Stimulated activated CD8-positive, alpha-beta memory T cell treated with anti-CD3 and anti-CD28 coated beads, Interleukin-15, amount 100 ng/mL, for 1 hour (primary cell): ENCODE measurements at places on chromosomes 3 and 15.

DNA sequence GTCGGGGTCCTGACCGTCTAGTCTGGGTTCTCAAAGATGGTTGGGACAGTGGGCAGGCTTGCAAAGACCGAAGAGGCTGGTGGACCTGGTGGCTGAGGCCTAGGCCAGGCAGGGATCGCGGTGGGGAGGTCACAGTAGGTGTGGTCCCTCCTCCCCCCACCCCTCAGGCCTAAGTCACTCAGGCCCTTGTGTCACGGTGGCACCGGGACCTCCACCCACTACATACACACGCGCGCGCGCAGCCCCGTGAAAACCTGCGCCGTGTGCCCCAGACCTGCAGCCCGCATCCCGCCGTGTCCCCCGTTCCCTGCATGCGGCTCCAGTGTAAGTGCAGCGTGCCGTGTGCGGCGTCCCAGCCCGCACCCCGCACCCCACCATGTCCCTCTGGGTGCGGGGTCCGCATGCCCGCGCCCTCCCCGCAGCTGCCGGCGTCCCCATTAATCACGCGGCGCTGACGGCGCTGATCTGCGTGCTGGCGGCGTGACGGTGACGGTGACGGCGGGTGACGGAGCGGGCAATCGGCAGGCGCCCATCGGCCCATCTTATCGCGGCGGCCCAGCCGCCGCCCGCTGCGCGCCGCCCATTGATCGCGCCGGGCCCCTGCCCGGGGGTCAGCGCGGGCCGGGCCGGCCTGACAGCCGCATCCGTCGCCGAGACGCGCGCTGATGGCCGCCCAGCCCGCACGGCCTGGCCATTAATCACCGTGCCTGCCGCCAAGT lies 24.4 kb downstream of the SEC61A1 start:
- DNase-seq: no peak

GRCh38 chr15:32987067-32987466 lies 207.4 kb downstream of the FMN1 start:
- no peak for DNase-seq

GRCh38 chr3:72473156-72473555 lies 375.1 kb downstream of the SHQ1 start:
- DNase-seq: no peak

- DNase-seq: no peak
Measured at GRCh38 chr3:106206146-106206545, 337.3 kb upstream of the CBLB start.

DNA sequence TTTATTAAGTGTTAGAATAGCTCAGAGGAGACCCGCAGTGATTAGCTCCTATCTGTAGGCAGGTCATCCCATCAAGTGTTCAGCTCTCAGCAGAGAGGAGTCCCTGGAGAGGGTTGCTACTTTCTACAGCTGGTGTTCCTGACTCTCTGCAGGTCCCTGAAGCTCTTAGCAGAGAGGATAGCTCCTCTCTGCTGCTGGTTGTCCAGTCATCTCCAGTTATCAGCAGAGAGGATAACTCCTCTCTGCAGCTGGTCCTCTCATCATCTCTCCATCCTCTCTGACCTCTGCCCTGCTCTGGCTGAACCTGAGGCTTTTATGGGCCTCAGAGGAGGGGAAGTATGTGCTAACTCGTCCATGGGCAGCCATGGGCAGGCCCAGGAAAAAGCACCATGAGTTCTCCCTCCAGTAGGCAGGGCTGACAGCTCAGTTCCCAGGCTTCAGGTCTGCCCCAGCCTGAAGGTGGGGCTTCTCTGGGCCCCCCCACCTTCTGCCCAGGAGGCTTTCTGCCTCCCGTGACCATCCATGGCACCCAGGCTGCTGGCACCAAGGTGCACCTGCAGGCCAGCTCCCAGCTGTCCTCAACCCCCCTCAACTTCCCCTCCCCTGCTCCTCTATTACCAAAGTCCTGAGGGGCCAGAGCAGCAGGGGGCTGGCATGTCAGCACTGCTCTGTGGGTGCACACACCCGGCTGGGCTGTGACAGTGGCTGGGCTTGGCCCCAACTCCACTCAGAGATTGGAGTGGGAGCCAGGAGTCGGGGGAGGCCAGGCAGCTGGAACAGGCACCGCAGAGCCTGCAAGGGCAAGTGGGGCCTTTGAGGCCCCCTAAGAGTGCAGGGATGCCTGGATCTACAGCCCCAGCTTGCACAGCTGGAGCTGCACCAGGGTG lies 98.9 kb upstream of the FRMD4B start:
- DNase-seq: no peak

GRCh38 chr3:43104660-43105595 lies 951 bp downstream of the POMGNT2 start:
- DNase-seq: no peak

- no peak for DNase-seq
Measured at GRCh38 chr3:23052208-23052607, 150.9 kb upstream of the UBE2E2 start.

- DNase-seq: no peak
Measured at GRCh38 chr3:1531981-1532380, 439.2 kb downstream of the CNTN6 start.

- DNase-seq: no peak
Measured at GRCh38 chr3:180909369-180910127, 2.9 kb upstream of the FXR1 start.

- no peak for DNase-seq
Measured at GRCh38 chr15:40796512-40796911, 10.4 kb upstream of the ZFYVE19 start.

GRCh38 chr3:158976966-158977365 lies 175.1 kb downstream of the MFSD1 start:
- DNase-seq: no peak

GRCh38 chr3:39065197-39065596 lies 13.4 kb downstream of the WDR48 start:
- DNase-seq: no peak

DNA sequence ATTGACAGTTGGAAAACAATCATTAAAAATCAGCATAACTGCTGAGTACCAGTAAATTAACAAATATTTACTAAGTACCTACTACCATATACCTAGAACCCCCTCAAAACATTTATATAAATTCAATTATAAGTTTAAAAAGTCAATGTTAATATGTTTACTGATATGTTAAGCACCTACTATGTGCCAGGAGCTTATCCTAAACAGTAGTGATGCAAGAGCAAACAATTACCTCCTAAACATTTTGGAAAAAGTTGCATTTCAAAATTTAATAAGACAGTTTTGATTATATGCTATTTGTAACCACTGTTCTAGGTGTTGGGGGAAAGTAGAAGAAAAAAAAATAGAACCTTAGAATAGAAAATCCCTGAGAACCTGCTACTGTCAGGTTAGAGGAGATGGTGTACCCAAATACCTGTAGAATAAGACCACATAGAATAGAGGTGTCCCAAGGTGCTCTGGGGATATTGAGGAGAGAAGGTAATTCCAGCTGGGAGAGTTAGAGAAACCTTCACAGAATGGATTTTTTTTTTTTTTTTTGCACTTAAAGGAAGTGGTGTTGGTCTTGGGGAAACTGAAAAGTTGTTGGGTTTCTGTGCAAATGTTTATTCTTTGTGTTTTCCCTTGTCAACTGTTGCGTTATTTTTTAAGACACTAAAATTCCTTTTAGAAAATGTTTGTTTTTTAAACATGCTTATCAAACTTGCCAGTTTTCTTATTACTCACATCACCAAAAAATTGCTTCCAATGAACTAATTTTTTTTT lies 16.0 kb downstream of the SNRK start:
- DNase-seq: no peak

- no peak for DNase-seq
Measured at GRCh38 chr3:25289156-25289555, 138.9 kb upstream of the RARB start.

DNA sequence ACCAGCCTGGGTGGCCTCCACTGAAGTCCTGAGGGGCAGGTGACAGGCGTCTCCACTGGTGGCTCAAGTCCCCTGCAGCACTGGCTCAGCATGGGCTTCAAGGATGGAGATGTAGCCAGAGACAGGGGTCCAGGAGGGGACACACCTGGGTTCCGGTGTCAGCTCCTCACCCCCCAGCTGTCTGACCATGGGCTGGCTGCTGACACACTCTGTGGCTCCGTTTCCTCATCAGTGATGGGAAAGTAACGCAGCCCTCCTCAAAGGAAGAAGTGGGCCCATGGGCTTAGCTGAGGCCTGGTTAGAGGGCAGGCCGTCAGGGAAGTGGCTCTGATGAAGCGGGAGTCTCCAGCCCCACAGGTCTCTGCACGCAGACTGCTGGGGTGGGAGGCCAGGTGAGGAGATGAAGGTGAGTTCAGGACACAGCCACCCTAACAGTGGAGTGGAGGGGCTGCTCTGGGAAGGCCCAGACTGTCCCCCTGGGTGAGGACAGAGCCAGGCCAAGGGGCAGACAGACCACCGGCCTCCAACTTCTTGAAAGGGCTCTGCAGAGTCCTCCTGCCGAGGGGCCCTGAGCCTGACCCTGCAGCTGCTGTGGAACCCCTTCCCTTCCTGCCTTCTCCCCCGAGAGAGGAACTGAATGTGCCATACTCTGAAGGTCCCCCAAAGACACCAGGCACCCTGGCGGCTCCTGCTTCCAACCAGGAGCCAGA lies 24.0 kb downstream of the PSTPIP1 start:
- DNase-seq: no peak
